ENCODE measurements at places on chromosomes 5 and 9. TPM values are rescaled to one million over a fixed set of nuclear protein-coding genes. Genes with fewer than 3 reads are reported as not detected.

The PCDHGA8 gene
- total RNA-seq: 3.5 TPM

The NRG2 gene
- 0.72 TPM for total RNA-seq

The HEXB gene
- 313 TPM for total RNA-seq

The HACD4 gene
- 6.8 TPM for total RNA-seq
